ENCODE measurements at places on chromosomes 1 and 21.

GRCh38 chr1:14930247-14930965, 223.1 kb upstream of the TMEM51 start:
- DNase-seq: no peak

GRCh38 chr1:112322983-112323678, 72.9 kb upstream of the CTTNBP2NL start:
- DNase-seq: no peak

- no peak for DNase-seq
Observed at GRCh38 chr21:44364151-44365053, 11.0 kb downstream of the TRPM2 start.

GRCh38 chr1:176904057-176904751, 260.3 kb downstream of the ASTN1 start:
- no peak for DNase-seq

GRCh38 chr1:173870252-173871075, 2.3 kb downstream of the ZBTB37 start:
- DNase-seq: no peak

- DNase-seq: no peak
Observed at GRCh38 chr1:240001177-240001740, 90.4 kb upstream of the FMN2 start.

Data from fibroblast of skin of scalp (primary cell).